ENCODE measurements at places on chromosomes 6 and 20.

DNA sequence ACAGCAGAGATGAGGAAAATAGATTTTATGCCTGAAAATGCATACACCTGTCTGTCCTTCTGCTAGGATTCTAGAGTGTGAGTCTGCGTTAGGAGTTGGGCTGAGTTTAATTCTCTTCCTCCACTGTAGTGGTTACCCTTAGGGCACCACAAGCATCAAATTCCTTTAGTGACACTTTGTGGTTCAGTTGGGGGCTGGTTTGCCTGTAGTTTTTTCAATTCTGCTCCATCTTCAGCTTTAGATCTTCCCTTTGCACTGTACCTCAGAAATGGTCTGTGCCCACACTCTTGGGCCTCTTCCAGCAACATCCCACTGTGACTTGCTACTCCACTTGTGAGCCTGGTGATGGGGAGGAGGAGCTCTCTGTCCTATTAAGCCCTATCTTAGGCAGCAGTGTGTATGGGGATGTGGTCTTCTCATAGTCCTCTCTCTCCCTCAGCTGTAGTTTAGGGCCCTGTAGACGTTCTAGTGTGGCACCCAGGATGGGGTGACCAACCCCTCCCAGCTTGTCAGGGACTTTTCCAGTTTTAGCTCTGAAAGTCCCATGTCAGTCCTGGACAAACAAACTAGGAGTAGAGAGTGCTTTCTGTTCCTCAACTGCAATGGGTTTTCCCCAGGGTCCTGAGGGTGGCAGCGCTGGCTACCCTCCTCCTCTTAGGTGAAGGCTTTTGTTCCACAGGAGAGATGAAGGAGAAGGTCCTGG is 19.7 kb upstream of the OGFRL1 start:
- no peak for DNase-seq

DNA sequence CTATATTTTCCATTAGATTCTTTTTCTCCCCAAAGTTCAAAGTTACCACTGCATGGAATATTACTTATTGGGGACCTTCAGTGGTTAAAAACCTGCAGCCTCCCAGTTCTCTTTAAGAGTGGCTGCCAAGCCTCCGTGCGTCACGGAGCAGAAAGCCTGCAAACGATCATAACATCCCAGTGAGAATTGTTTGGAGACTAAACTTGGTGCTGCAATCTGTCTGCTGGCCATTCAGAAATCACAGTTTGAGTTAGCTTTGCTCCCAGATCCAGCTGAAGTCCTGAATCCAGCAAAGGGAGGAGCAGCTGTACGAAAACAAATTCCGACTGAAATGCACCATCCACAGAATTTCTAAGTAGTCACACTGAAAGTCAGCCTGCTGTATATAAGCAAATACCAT is 213.5 kb upstream of the PDE10A start:
- no peak for DNase-seq

GRCh38 chr6:116158641-116159040 is 32.7 kb upstream of the COL10A1 start:
- DNase-seq: no peak

DNA sequence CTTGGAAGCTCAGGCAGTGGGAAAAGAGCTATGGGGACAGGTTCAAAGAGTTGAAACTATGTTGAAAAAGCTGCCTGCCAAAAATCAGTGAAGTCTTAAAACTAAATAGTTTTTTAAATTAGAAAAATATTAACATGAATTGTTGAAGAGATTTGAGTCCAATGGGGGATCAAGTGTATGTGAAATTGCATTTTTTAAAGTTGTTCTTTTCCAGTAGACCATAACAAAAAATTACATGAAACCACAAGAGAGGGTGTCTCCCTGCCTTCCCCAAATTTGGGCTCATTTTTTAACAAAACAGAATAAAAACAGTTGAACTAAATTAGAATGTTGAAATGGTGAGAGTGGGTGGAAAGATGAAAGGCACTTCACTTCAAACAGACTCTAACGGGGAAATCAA is 31.5 kb upstream of the COL10A1 start:
- DNase-seq: no peak

GRCh38 chr20:16904751-16905150 is 156.6 kb downstream of the OTOR start:
- no peak for DNase-seq

GRCh38 chr20:63314566-63315239 is 21.7 kb downstream of the COL20A1 start:
- DNase-seq: no peak

GRCh38 chr6:152984513-152984872 is 1.7 kb upstream of the FBXO5 start:
- no peak for DNase-seq

Data from activated naive CD4-positive, alpha-beta T cell treated with Interleukin-2 at 50 U/mL for 16 hours (primary cell).